ENCODE measurements at places on chromosomes 1 and 21.

DNA sequence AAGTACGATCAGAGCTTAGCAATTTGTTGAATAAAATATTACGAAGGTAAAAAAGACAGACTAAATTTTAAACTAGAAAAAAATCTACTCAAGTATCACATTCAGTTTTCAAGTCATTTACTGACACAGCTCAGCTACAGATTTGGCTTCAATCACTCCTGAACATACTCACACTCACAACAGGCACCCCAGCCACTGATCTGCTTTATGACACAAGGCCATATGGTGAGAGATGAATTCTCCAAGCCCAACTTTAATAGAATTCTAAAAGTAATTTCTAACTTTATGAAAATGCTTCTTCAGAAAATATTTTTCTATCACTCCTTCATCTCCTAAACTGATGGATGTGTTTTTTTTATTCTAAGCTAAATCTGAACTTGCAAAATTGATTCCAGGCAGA, 337.1 kb downstream of the HHIPL2 start:
- no peak for DNase-seq

DNA sequence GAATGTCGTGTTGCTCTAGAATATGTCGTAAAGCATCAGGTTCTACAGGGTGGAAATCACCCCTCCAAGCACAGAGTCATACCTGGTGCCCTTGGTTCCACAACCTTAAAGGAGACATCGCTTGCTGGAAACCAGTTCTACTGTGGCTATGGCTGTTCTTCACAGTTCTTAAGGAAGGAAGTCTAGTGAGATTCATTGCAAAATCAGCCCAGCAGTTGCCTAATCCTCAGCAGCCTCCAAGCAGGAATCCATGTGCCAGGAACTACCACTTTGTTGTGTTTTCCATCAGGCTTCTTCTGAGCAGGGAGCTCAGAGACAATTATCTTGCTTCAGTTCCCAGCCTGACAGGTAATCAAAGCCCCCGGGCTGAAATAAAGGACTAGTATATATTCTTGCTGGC, 45.0 kb upstream of the SLC35F3 start:
- peak; percentile 44 for DNase-seq

DNA sequence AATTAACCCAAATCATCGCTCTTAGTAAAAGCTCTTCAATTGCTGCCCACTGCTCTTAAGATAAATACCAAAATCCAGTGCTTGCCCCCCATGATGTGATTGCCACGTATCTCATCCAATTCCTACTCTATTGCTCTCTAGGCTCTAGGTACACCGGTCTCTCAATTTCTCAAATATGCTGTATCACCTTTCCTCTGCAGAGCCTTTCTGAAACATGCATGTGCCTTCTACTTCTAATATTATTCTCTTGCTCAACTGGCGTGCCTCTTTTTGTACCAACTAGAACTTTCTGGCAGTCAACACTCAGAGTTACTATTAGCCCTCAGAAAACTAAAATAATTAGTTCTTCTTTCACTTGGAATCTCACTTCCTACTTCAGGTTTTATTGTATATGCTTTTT, 111.7 kb upstream of the LBR start:
- DNase-seq: no peak

DNA sequence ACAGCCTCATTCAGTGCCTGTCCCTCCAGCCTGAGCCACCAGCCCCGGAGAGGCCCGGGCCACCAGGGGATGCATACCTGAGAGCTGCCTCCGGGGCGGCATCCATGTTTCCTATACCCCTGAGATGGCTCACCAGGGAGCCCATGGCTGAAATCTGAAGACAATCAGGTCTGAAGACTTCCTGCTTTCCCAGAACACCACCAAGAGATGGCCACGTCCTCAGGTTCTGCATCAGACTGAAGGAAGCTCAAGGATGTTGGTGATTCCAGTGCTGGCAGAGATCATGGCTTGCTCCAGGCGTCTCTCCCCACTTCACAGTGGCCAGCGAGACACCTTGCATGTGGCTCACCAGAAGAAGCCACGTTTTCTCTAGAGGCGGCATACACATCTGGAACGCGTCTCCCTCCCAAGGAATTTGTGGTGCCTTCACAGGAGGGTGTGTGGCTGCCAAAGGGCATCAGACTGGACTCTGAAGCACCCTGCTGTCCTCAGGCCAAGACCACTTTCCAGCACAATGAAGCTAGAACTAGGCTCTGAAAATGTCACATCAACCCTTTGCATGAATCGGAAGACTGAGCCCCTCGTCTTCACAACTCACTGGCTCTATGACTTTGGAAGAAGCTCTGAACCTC, 170.7 kb upstream of the IRF2BP2 start:
- DNase-seq: peak; percentile 5

- DNase-seq: no peak
Measured at GRCh38 chr1:200410566-200410878, 686 bp upstream of the ZNF281 start.

GRCh38 chr1:165279882-165280281, 76.6 kb downstream of the LMX1A start:
- no peak for DNase-seq

DNA sequence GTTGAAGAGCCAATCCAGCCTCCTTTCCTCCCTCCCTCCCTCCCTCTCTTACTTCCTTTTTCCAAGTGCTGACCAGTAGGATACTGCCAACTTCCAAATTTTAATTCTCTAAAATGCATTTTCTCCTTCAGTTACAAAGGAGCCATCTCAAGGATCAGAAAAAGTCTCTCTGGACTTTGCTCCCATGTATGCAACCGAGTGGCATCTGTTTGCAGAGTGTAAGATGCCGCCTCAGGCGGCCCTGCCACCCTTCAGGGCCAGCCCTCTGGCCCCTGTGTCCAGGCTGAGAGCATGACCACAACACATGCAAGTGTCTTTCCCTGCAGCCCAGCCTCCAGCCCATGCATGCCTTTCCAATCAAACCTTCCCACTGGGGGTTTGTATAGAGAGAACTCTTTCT, 205.3 kb upstream of the RAB4A start:
- no peak for DNase-seq

- DNase-seq: peak; percentile 59
Measured at GRCh38 chr21:36647279-36648093, 51.4 kb upstream of the SIM2 start.

DNA sequence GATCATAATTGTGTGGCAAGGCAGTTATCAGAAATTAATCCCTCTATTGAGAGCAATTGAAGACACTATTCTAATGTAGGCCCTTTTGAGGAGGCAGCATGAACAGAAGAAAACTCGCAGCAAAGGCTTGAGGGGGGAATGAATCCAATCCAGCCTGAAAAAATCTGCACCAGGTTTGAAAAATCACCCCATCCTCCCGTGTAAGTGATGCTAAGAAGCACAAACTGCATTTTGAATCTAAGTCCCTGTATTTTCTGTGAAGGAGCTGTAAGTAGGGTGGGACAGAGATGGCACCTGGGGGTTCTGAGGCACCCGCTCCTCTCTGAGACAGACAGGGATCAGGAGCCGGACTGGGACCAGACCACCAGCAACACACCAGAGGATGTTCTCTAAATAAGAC, at the start of gene CRB1:
Gene CRB1 (plus strand): TSS at position 241 of the 400 bp plus-strand sequence. CDS start 161 bp downstream, outside the sequence.
- no peak for DNase-seq

- no peak for DNase-seq
Measured at GRCh38 chr1:113219377-113219776, 146.4 kb downstream of the LRIG2 start.

DNA sequence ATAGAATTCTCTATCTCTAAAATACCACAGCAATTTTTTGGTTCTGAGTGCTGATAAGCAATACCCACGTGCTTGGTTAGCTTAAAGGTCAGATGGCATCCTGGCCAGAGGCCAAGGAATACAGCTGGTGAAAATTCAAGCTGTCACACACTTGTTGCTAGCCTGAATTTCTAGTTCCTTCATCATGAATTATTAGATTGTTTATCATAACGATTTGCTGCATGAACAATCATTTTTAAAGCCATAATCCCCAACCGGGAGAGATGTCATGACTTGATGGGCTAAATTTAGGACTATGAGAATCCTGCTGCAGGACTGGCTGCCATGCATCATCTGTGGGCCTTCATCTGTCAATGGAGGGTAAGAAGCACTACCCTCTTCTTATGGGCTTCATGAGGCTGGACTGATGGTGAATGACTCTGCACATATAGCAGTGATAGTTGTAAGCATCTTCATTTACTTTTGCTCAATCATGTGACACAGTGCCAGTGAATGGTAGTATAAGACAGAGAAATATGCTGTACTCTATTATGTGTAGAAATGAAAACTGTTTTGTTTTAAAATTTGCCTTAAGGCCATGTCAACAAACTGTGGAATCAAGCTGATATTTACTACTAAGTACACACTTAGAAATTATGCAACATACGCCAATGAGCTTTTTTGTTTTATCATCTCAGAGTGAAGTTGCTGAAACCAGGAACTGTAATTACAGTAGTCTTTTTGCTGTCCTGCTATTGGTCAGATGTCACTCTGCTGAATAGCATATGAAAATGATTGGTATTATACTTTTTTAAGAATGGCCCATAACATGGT, 80.5 kb upstream of the RALGPS2 start:
- peak; percentile 95 for DNase-seq

GRCh38 chr21:45259206-45259840, 28.4 kb downstream of the POFUT2 start:
- no peak for DNase-seq

GRCh38 chr1:18288722-18289121, 181.1 kb downstream of the IGSF21 start:
- no peak for DNase-seq

- no peak for DNase-seq
Measured at GRCh38 chr1:119266386-119266785, 102.2 kb upstream of the HAO2 start.

GRCh38 chr1:120133228-120133927, 42.9 kb downstream of the SEC22B start:
- no peak for DNase-seq

DNA sequence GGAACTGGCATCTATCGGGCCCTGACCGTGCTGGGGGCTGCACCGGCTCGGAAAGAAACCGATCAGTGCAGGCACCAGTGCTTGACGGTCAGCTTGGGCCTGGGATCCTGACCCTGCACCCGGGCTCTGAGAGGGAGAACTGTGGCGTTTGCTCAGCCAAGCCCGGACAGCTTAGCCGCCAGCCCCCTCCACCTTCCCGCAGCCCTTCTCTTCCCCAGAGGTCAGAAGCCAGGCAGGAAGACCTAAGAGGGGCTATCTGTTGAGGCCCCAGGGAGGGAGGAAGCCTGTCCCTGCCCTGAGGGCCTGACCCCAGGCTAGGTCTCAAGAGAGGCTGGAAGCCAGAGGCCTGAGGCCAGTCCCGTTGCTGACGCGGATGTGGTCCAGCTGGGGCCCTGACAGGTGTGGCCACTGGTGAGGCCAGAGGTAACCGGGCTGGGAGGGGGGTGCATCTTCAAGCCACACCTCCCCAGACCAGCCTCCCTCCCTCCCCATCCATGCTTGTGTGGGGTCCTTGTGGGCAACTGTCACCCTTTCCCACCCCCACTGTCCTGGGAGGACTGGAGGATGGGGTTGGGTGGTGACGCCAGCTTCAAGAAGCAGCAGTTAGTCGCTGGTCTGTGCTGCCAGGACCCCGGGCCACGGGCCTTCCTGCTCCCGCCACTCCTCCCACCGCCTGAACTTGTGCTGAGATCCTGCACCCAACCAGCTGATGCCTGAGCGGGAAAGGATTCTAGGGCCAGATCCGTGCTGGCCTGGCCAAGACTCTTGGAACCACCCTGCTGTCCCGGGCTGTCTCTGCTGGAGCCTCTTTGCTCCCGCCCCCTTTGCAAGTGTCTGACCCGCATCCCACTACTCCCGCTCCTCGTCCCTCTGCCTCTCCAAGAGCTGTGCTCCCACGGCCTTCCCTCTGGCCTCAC, 2.6 kb upstream of the DVL1 start:
- peak; percentile 42 for DNase-seq

- no peak for DNase-seq
Measured at GRCh38 chr21:25273959-25274358, 333.3 kb downstream of the MRPL39 start.

GRCh38 chr1:235617140-235617539, 32.4 kb downstream of the GNG4 start:
- no peak for DNase-seq
